Activated CD8-positive, alpha-beta memory T cell treated with anti-CD3 and anti-CD28 coated beads for 48 hours (primary cell): ENCODE measurements at places on chromosomes 3 and 15.

DNA sequence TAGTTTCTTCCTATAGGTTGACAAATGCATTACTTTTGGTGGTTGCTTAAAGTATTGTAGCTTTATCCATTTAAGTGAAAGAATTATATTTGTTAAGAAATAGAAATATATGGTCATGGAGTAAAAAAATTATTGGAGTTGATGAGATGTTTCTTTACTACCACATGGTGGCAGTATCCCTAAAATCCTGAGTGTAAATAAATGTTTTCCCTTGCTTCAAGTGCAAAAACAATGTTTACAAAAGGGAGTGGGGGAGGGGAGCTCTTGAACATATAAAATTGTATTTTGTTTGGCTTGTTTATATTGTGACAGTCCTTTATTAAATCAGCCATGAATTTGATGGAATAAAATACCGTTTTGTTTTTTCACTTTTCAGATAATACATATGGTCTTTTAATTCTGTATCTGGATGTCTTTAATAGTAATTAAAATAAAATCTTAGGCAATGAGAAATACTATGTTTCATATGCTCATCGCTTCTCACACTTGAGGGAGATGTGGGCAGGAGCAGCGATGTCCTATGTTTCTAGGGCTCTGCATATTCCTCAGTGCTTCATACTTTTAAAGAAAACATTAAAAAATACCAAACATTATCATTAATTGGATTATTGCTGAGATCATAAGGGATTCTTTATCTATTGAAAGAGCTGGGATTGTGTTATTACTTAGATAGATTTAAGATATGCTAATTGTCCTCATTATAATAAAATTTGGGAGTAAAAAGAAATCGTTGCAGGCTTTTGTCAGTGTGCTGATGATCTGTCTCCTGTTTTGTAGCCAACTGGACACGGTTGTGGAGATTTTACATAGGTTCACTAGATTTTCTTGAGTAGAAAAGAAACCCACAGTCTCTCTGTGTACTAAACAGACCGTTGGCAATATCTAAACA is 349.7 kb downstream of the TUSC7 start:
- DNase-seq, result no peak

GRCh38 chr3:117488983-117489382 is 779.4 kb downstream of the TUSC7 start:
- DNase-seq, result no peak

DNA sequence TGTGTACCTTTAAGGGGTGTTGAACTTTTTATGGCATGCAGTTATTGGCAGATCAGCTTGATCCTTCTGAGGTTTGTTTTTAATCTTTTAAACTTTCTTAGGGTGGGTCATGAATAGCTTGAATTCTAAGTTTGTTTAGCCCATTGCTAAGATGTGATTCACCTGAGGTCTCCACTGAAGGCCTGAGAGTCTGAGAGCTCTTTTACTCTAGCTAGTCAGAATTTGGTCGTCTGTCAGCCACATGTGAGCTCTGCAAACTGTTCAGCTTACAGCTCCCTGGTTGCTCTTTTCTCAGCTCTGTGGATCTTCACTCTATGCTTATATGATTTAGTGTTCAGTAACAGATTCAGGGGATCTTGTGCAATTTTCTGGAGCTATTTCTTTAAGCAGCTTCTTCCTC is 161.3 kb downstream of the ABHD5 start:
- no peak for DNase-seq

GRCh38 chr3:119794971-119795612 is 13.2 kb downstream of the NR1I2 start:
- no peak for DNase-seq

DNA sequence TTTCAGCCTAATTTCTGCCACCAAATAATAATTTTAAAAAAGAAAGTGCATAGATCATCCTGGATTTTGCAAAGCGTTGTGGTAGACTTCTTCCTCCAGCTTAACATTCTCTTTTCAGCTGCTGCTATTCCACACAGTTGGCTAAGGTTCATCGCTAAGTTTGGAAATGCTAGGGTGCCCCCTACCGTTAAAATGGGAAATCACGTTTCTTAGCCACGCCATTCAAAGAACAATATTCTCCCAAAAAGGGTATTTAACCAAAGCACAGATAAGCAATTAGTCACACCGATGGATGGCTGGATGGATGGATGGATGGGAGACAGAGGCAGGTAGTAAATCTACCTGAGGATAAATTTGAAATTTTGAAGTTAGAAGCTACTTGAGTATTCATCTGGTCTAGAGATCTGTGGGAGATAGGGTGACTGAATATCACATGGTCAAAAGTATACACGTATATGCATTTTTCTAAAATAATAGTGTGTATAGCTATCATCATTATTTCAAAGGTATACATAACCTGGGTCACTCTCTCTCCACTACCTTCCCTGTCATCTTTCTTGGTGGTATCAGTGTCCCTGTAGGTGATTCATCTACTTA is 67.2 kb downstream of the EFHB start:
- DNase-seq, result no peak

GRCh38 chr3:72786668-72787067 is 61.6 kb downstream of the SHQ1 start:
- DNase-seq, result no peak

- no peak for DNase-seq
These were observed 254.7 kb downstream of the NR1D2 start for GRCh38 chr3:24199775-24200247.

GRCh38 chr3:53161820-53162671 is 1.0 kb downstream of the PRKCD start:
- no peak for DNase-seq

GRCh38 chr15:66657185-66658020 is 44.6 kb upstream of the SMAD6 start:
- no peak for DNase-seq

- DNase-seq, result no peak
These were observed 8.4 kb upstream of the LRRC3B start for GRCh38 chr3:26614006-26614685.
